ENCODE measurements at places on chromosomes 13 and 19.
A peak's percentile ranks its signal among the peaks of the same experiment; 100 is the strongest.

GRCh38 chr19:2796659-2797266 lies 11.5 kb downstream of the THOP1 start:
- DNase-seq = no peak

- DNase-seq = no peak
Measured at GRCh38 chr19:18742838-18743783, 48.0 kb downstream of the COMP start.

DNA sequence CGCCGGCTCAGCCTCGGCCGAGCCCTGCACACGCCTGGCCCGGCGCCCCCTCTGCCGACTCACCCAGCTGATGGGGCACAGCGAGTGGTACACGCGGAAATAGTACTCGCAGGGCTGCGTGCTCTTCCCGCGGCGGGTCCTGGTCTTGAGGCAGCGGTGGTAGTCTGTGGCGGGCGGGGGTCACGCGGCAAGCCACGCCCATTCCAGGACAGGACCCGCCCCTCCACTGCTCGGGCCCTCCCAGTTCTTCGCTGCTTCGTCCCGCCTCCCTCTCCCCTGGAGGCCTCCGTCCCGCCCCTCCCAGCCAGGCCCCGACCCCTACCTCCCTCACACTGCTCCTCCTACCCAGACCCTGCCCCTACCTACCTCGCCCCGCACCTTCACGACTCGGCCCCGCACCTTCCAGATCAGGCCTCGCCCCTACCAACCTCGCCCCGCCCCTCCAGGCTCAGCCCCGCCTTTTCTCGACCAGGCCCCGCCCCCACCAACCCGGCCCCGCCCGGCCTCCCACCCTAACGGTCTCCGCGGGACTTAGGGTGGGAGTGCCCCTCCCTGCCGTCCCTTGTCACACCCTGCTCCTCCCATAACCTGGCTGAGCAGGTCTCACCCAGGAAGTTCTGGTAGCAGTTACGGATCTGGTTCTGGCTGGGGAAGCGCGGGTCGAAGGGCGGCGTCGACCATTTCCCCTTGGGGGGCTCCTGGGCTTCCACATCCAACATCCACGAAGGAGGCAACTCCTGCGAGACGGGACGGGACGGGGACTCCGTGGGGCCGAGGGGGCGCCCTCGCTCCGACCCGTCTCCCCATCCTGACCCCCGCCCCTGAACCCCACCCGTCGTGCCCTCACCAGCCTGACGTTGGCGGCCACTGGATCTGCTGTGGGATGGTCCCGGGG lies 469 bp downstream of the COX6B2 start:
- no peak for DNase-seq

DNA sequence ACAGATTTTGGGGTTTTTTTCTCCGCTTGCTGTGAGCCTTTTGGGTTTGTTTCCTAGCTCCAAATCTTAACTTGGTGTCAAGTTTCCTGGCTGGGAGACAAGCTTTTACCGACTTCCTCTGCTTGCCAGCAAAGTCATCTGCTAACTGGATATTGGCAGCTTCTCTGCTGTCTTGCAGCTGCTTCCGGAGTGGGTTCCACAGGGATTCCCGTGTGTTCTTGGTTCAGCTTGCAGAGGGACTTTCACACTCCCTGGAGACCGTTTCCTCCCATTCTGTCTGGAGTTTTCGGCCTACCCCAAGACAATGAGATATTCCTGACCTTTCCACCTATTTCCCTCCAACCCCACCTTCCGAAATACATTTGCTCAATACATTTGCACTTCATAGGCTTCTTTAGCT lies 2.2 kb upstream of the COLGALT1 start:
- DNase-seq = peak; percentile 53

GRCh38 chr13:26919732-26920131 lies 159.1 kb upstream of the GPR12 start:
- DNase-seq = no peak

- no peak for DNase-seq
Measured at GRCh38 chr13:73548449-73548848, 489.6 kb downstream of the KLF5 start.

DNA sequence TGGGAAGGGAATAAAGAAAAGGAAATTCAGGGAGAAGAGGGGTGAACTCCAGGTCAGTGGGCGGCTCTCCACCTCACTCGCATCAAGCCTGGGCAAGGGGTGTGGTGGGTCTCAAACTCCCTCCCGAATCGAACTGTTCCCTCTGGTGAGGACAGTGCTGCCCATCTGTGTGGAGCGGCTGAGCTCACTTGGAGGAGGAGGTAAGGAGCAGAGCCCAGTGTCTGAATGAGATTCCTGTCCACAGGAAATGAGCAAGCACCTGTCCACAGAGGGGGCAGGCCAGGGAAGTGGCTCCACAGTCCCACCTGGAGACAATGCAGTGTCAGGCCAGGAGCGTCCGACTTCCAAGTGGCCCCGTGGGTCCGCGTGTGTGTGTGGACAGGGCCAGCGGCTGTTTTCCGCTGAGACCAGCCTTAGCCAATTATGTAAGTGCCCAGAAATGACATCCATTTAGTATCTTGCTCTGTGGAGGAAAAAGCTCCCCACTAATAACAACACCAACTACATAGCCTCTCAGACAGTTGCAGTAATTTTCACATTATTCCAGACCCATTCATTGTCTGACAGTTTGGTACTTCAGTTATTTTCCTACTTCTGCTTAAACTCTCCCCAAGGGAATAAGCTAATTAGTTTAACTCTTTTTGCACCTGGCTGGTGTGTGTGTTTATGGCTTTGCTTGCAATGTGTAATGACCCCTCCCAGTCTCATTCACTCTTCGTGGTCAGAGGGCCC lies 114.6 kb downstream of the SOX1 start:
- DNase-seq = no peak

DNA sequence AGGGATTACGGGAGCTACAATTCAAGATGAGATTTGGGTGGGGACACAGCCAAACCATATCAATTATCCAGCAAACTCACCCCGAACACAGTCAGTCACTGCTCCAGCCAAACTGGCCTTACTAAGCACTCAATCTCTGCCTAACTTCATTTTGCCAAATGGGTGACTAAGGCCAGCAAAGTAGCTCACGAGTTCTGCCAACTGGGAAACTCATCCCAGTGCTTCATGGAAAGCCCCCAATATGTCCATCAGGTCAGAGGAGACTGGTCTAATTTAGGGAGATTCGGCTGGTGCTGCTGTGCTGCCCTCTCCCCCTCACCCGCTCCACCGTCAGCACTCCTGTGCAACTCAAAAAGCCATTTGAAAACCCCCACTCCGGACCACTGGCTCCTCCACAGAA lies 324.0 kb downstream of the FOXO1 start:
- DNase-seq = no peak

DNA sequence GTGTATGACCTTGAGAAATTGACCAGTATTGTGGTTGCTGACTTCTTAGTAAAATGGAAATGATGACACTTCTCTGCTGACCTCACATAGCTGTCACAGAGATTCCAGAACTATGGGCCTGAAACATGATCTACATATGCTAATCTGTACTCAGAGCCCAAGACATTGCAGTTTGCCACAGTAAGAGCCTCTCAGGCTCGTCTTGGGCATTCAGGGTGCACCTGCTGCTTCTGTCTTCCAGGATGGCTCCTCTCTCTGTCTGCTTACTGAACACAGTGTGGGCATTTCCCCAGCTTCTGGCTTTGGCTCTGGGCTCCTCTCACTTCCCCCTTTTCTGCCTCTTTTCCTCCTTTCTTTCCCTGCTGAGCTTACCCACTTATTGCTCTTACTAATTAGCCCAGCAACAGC lies 22.3 kb upstream of the SLC46A3 start:
- no peak for DNase-seq

DNA sequence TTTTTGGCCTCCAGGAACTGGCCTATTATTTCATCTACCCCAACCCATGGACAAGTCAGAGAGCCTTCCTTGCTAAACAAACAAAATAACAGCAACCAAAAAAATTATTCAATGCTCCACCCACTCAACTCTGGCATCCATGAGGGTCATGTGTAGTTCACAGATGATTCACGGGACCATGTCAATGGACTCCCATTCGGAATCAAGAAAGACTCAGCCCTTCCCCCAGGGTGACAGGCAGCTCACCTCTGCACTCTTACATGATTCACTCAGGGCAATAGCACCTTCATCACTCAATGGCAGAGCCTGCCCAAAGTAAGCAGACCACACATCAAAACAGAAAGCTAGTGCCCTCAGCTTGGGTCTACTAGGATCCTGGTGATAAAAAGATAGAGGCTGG lies 14.3 kb upstream of the SCEL start:
- DNase-seq = no peak

DNA sequence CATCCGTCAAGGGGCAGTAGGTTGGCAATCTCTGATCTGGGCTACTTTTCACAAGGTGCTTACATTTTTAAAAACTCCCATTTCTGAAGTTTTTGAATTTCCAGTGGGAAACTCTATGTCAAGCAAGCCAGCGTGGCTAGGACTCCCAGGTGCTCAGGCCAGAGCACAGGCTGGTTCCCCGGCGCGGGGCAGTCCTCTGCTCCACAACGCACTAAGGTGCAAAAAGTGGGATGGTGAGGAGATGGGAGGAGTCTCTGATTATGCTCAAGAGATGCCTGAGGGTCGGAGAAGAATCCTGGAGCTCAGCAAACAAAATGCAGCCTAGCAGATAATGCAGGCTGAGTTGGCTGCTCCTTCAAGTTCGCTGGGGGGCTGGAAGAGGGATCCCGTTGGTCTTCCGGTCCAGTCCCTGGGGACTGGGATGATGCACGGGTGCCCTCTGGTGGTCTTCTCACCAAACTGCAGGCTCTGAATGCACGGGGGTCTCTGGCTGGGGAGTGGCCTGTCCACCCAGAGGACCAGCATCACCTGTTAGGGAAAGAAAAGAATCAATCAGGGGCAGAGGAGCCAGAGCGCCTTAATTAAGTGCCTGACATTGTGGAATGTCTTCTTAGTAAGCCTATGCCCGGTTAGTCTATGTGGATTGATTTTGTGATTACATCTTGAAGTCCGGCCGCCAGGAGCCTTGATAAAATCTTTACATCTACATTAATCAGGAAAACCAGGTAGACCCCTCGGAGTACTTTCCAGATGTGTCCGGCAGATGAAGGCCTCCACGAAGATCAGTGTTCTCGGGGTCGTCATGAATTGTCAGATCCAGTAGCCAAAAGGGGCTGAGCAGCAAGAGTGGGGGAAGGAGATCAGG lies 244.4 kb upstream of the MAB21L1 start:
- DNase-seq = peak; percentile 46

DNA sequence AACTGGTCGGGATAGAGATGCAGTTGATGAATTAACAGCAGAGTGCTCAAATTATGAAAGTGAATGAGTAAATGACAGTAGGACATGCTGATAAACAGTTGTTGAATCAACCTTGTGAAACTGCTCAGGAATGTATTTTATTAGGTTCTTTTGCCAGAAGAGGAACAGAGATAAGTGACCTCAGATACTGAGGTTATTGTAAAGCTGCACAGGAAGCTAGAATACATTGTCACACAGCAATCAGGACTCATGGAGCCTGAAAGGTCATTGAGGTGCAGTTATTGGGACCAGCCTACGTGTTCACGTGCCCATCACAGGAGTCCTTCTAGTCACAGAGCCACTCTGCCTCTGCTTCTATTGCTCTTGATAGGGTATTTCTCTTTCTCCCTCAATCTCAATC lies 47.5 kb upstream of the MED4 start:
- no peak for DNase-seq

- DNase-seq = no peak
Measured at GRCh38 chr13:42360046-42360574, 88.2 kb downstream of the AKAP11 start.

DNA sequence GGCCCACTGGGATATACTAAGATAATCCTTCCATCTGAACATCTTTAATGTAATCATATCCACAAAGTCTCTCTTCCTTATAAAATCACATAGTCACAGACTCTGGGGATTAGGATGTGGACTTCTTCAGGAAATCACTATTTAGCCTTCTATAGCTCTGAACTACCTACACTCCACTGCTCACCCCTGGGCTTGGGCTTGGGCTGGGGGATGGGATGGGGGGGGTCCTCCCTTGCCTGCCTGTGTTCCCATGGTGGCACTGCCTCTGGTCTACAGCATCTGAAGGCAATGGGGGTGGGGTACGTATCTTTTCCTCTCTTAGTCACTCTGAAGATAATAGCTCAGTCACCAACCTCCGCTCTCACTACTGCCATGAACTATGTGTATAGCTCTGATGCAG lies 67.8 kb upstream of the SERTM1 start:
- no peak for DNase-seq

GRCh38 chr13:39881887-39882286 lies 226.4 kb downstream of the COG6 start:
- no peak for DNase-seq

- no peak for DNase-seq
Measured at GRCh38 chr13:71589032-71589431, 278.0 kb downstream of the DACH1 start.

- no peak for DNase-seq
Measured at GRCh38 chr19:43380008-43380407, 26.5 kb downstream of the CD177 start.

- no peak for DNase-seq
Measured at GRCh38 chr13:91278888-91279287, 68.6 kb upstream of the MIR17HG start.

- DNase-seq = no peak
Measured at GRCh38 chr19:38505958-38506357, 72.5 kb downstream of the RYR1 start.

GRCh38 chr19:54133312-54133956 lies 4.1 kb upstream of the CNOT3 start:
- DNase-seq = no peak

- DNase-seq = peak; percentile 50
Measured at GRCh38 chr13:30696278-30697176, 38.8 kb upstream of the ALOX5AP start.

DNA sequence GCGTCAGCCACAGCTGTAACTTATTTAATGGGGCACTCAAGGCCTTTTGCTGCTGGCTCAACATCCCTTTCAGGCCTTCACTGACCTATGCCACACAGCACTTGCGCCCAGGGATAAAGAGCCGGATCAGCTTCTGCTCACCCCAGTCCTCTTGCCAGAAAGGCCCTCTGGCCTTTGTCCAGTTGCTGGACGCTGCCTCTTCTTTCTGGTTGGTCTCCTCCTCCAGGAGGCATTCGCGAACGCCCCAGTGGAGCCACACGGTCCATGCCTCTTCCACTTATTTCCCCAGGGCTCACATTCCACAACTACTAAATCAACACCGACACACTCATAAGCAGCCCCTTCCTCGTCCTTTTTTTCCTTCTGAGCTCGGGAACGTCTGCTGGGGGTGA lies 3.7 kb upstream of the ZNF329 start:
- no peak for DNase-seq

DNA sequence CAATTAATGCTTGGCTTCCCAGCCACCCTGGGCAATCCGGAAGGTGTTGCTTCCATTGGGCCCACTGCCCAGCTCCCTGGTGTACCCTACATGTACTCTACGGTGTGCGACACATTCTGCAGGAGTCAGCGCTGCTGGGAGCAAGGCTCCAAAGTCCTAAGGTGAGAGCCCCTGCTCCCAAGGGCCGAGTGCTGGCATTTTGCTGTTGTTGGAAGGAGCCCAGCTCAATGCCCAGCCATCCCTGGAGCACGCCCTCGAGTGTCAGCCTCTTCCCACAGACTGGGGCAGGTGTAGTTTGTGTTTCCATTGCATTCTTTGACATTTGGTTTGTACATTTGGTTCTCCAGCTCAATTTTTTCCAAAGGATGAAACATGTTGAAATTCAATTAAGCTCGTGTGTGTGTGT lies 64.6 kb downstream of the GGACT start:
- no peak for DNase-seq

- no peak for DNase-seq
Measured at GRCh38 chr19:54608792-54609191, 15.4 kb downstream of the LILRA1 start.

All from DND-41 (cell line).